Midbrain (tissue), 1 donor: ENCODE measurements at places on chromosomes 1 and 21.

DNA sequence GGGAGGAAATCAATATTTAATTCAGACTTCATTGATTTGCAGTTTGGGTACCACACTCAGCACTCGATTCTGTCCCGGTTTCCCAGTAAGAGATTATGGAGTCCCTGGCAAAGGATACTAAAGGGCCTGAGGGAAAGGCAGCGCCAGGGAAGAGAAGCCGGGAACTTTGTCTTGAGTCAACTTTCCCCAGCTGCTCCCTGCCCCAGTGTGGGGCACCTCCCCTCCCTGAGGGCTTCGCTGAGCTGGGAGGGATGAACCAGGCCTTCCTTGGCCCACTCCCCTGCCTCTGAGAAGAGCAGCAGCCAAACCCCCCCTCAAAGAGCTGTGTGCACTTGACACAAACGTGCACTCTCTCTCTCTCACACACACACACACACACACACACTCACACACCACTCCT is 32.6 kb downstream of the OPTC start:
- no peak for DNase-seq

GRCh38 chr1:69401879-69402278 is 165.8 kb upstream of the LRRC7 start:
- DNase-seq: no peak

DNA sequence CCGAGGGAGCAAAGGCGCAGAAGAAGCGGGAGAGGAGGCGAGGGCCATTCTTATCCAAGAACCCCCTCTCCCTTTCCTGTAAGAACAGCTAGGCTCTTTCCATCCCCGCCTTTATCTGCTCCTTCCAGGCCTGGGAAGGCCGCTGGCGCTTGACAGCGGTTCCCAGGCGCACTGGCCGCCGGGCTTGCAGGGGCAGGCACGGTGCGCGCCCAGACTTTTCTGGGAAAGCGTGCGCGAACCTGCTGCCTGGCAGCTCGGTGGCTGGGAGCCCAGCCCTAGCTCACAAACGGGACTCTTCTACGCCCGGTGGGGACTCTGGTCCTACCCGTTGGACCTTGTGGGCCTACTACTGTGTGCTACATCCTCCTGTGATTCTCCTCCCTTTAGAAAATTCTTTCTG is 8.8 kb upstream of the IFNLR1 start:
- DNase-seq: no peak

DNA sequence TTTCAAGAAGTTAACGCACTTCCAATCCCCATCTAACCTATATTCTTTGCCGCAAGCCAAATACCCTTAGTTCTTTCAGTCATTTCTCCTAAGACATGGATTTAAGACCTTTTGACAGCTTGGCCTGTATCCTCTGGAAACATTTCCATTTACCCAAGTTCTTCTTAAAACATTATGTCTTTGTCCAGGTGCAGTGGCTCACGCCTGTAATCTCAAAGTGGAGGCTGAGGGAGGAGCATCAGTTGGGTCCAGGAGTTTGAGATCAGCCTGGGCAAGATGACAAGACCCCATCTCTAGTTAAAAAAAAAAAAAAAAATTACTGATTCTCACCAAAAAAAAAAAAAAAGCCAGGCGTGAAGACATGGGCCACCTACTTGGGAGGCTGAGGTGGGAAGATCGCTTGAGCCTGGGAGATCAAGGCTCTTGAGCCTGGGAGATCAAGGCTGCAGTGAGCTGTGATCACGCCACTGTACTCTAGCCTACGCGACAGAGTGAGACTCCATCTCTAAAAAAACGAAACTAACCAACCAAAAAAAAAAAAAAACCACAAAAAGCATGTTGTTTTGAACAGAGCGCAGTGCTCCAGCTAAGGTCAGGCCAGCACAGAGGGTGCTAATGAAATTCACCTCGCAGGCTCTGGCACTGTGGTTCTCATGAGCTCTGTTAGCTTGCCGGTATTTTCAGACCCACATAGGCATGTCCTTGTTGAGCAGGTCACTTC is 36.0 kb downstream of the NUAK2 start:
- no peak for DNase-seq

DNA sequence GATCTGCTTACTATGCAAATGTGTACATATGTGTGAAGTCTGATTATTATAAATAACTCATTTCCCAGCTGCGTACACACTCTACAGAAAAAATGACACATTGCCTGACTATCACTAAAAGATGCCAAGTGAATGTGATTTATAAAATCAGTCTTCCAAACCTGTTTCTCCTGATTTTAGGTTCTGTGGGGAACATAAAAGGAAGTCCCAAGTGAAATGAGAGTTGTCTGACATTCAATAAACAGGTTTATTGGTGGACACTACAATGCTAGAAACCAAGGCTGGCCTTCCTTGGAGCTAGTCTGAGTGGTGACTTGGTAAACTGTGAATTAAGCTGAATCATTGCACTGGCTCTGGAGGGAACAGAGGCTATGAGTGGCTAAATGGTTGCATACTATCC is 287.9 kb upstream of the ESRRG start:
- DNase-seq: no peak

DNA sequence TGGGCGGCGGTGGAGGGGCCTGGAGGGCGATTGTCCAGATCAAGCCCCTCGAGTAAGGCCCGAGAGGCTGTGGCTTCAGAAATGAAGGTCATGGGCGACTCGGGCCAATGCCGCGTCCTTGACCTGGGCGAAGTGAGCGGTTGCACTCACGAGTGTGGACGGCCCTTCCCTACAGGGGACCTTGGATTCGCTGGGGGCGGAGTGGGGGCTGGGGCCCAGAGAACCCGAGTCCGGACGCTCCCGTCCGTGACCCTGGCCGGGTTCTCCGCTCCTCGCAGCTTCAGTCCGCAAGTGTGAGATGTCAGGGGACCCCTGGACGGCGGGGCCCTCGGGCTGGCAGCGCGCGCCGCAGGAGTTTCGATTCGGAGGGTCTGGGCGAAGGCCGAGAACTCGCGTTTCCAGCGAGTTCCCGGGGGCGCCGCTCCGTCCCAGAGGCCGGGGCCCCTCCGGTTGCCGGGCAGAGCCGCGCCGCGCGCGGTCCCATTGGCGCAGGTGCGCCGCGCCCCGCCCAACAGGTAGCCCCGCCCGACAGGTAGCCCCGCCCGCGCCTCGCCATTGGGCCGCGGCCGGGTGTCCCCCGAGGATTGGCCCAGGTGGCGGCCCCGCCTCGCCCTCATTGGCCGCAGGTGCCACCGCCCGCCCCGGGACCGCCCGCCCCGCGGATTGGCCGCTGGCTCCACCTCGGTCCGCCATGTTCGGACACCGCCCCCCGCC is at the start of gene PRKCZ:
Gene PRKCZ, plus strand, starts transcription at position 694 of the 714 bp plus-strand sequence. CDS start 220 bp downstream, outside the sequence.
- no peak for DNase-seq

DNA sequence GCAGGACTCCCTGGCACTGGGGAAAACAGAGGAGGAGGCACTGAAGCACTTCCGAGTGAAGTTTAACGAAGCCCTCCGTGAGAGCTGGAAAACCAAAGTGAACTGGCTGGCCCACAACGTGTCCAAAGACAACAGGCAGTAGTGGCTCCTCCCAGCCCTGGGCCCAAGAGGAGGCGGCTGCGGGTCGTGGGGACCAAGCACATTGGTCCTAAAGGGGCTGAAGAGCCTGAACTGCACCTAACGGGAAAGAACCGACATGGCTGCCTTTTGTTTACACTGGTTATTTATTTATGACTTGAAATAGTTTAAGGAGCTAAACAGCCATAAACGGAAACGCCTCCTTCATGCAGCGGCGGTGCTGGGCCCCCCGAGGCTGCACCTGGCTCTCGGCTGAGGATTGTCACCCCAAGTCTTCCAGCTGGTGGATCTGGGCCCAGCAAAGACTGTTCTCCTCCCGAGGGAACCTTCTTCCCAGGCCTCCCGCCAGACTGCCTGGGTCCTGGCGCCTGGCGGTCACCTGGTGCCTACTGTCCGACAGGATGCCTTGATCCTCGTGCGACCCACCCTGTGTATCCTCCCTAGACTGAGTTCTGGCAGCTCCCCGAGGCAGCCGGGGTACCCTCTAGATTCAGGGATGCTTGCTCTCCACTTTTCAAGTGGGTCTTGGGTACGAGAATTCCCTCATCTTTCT is 75.5 kb downstream of the PIK3CD start:
- no peak for DNase-seq

DNA sequence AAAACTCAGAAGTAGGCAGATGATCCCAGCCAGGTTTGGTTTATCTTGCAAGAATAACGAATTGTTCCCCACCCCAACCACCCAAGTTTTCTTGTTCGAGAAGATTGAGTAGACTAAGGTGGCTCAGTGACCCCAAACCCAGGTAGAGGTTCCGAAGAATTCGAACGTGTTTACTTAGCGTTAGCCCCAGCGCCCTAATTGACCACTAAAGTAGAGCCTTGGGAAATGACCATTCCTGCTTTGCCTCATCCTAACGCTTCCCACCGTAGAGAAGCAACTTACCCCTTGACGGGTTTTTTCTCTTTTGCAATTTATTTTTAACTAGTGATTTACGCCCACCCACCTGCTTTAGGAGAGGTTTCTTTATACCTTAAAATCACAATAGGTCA is 870 bp downstream of the FBXO28 start:
- peak; percentile 23 for DNase-seq

- no peak for DNase-seq
These were observed 29.0 kb upstream of the ARID1A start for GRCh38 chr1:26666855-26667254.

GRCh38 chr1:225931270-225932136 is 7.5 kb upstream of the PYCR2 start:
- no peak for DNase-seq

DNA sequence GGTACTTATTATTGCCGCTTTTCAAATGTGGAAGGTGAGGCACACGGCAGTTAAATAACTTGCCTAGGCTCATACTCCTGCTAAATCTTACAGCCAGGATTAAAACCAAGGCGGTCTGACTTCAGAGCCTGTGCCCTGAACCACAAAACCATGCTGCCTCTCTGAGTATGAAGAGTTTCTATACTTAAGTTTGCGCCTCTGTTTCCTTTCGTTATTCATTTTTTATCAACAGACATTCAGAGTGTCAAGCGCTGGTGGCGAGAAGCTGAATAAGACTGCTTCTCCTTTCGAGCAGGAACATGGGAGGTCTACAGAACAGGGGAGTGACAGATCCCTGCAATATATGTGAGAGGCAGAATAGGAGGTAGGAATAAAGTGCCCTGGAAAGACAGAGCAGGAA is 96.0 kb upstream of the DUSP10 start:
- DNase-seq: no peak

GRCh38 chr1:244968471-244968871 is 104.1 kb upstream of the HNRNPU start:
- DNase-seq: no peak

- DNase-seq: no peak
These were observed 42.7 kb downstream of the SEC16B start for GRCh38 chr1:177927021-177927596.

DNA sequence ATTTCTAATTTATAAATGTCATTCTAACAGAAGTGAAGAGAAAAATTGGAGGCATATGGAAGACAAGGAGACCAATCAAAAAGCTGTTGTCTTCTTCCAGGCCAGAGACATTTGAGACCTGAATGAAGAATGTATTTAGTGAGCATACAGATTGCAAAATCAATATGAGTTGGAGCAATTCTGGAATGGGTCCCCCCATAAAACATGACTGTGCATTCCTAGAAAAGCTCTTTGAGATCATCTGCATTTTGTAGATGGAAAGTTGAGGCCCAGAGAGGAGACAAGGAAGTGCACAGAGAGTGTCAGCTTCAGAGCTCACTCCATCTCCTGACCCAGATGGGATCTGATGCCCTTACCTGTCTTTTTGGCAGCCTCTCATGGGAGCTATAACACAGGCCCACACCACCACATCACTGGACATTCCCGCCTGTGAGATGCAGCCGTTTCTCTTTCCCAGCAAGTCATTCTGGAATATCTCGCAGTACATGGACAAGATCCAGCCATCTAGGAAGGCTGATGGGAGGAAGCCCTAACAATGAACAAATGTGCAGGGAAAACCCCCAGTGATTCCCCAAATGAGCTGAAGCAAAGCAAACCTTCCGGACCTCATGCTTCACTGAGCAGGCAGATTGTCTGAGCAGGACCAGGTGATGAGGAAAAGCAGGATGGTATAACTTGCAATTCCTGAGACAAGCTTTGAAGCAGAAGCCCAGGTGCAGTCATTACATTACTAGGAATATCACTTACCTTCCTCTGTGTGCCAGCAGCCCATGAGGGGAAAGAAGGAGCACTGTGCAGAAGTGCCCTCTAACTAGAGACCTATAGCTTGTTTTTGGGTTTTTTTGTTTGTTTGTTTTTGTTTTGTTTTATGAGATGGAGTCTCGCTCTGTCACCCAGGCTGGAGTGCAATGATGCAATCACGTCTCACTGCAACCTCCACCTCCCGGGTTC is 445.6 kb downstream of the PLPP3 start:
- DNase-seq: no peak

DNA sequence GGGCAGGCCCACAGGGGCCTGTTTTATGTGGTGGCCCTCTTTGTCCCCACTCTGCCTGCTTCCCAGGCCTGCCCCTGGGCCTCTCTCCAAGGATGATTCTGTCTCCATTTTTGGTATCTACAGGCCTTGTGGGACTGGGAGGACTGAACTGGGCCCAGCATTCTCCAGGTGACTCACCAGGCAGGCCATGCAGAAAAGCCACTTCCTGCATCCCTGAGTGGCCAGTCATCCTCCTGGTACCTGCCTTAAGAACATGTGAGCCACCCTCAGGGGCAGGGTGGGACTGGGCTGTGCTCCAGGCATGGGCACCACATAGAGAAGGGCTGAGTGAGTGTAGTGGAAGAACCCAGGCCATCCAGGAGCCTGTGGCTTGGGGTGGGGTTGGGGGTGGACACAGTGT is 20.0 kb upstream of the BCAR3 start:
- no peak for DNase-seq

- no peak for DNase-seq
These were observed 105.7 kb downstream of the SYF2 start for GRCh38 chr1:25126562-25126961.

DNA sequence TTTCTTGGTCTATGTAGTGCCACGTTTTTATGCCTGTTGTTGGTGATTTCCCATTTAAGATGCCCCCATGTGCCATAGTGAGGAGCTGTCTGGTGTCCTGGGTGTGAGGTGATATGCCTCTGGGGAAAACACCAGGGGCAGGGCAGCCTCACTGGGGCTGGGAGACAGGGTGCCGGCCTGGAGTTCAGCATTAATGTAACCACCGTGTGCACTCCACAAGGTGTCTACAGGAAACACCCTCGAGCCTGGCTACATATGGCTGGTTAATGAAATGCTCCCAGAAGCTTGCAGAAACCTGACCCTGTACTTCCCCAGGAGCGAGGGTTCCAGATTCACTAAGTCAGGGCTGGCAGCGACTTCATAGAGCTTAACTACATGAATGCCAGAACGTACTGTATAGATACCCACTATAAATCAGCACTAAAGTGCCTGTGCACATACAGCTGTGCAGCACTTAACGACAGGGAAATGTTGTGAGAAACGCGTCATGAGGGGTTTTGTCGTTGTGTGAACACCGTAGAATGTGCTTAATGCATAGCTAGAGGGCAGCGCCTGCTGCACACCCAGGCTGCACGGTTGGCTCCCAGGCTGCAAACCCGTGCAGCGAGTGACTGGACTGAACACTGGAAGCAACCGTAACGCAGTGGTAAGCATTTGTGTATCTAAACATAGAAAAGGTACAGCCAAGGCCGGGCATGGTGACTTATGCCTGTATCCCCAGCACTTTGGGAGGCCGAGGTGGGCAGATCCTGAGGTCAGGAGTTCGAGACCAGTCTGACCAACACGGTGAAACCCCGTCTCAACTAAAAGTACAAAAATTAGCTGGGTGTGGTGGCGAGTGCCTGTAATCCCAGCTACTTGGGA is 10.4 kb downstream of the TFF2 start:
- no peak for DNase-seq

GRCh38 chr1:64909031-64909430 is 57.3 kb downstream of the JAK1 start:
- no peak for DNase-seq

GRCh38 chr1:211912038-211912437 is 81.5 kb upstream of the LPGAT1 start:
- no peak for DNase-seq
